ENCODE measurements at places on chromosomes 16 and 17. TPM values are rescaled to one million over a fixed set of nuclear protein-coding genes. Genes with fewer than 3 reads are reported as not detected.

The CDH5 gene
- total RNA-seq: 0.26 TPM

The DNAI2 gene
- not detected for total RNA-seq

The CLEC3A gene
- 0.22 TPM for total RNA-seq

The CRYBA1 gene
- not detected for total RNA-seq

The TTYH2 gene
- 1.3 TPM for total RNA-seq

The AURKB gene
- 11.1 TPM for total RNA-seq

The CMTM1 gene
- 1.6 TPM for total RNA-seq

The ZPBP2 gene
- not detected for total RNA-seq

The NEUROD2 gene
- not detected for total RNA-seq

The TBC1D3 gene
- not detected for total RNA-seq

The WIPF2 gene
- total RNA-seq: 13.1 TPM

The CTF1 gene
- total RNA-seq: 2.6 TPM

The HOXB2 gene
- 0.97 TPM for total RNA-seq

The MYLK3 gene
- total RNA-seq: 0.39 TPM

The SPAG9 gene
- 169 TPM for total RNA-seq

The NTN1 gene
- 10.8 TPM for total RNA-seq

The RHBDL3 gene
- 0.13 TPM for total RNA-seq

The MYH10 gene
- 53.5 TPM for total RNA-seq

The MYL11 gene
- total RNA-seq: not detected

The KCNJ18 gene
- not detected for total RNA-seq

The SSTR5 gene
- total RNA-seq: 0.32 TPM

The CCL22 gene
- total RNA-seq: not detected

The PPL gene
- 13.7 TPM for total RNA-seq

The KCNJ12 gene
- 7.2 TPM for total RNA-seq

The CLEC16A gene
- 23.4 TPM for total RNA-seq

The HSD17B2 gene
- total RNA-seq: 0.76 TPM

The CCT6B gene
- 4.8 TPM for total RNA-seq

The CHTF8 gene
- total RNA-seq: 48.3 TPM

The PLA2G10 gene
- not detected for total RNA-seq

The FOXL1 gene
- total RNA-seq: 2.3 TPM

The KRT14 gene
- total RNA-seq: 0.78 TPM

The MEFV gene
- 0.13 TPM for total RNA-seq

The CCL17 gene
- total RNA-seq: not detected

The TBC1D3B gene
- not detected for total RNA-seq

The USP43 gene
- total RNA-seq: 0.26 TPM

The GIT1 gene
- total RNA-seq: 24.0 TPM

The FDXR gene
- total RNA-seq: 14.3 TPM

The NUP93 gene
- total RNA-seq: 29.0 TPM

The RGS11 gene
- 2.6 TPM for total RNA-seq

The AATF gene
- 25.6 TPM for total RNA-seq

The FOXK2 gene
- 25.3 TPM for total RNA-seq

The MYADML2 gene
- total RNA-seq: not detected

The CYB561 gene
- total RNA-seq: 17.0 TPM

The TVP23B gene
- 66.0 TPM for total RNA-seq

The TEX14 gene
- not detected for total RNA-seq

The CCL16 gene
- total RNA-seq: not detected

The CDH15 gene
- total RNA-seq: 0.22 TPM

The SDR42E1 gene
- total RNA-seq: 9.9 TPM

The SPNS2 gene
- 1.3 TPM for total RNA-seq

The CNGB1 gene
- total RNA-seq: not detected

The GNAO1 gene
- not detected for total RNA-seq

The SCARF1 gene
- total RNA-seq: 0.97 TPM

The EFCAB5 gene
- 0.32 TPM for total RNA-seq

The FAM20A gene
- total RNA-seq: 15.8 TPM

The CYLD gene
- 70.7 TPM for total RNA-seq

The MEOX1 gene
- 0.26 TPM for total RNA-seq

All from articular chondrocyte of knee joint (primary cell).